ENCODE measurements at places on chromosomes 4 and X. TPM values are rescaled to one million over a fixed set of nuclear protein-coding genes. Genes with fewer than 3 reads are reported as not detected.

TLR1 gene
- 1.5 TPM for total RNA-seq

POU3F4 gene
- total RNA-seq: not detected

ODAPH gene
- not detected for total RNA-seq

UGT2A3 gene
- total RNA-seq: not detected

CNGA2 gene
- not detected for total RNA-seq

H2BW2 gene
- not detected for total RNA-seq

TCP11X2 gene
- not detected for total RNA-seq

All from smooth muscle cell of the pulmonary artery (primary cell).